ENCODE measurements at places on chromosomes 6 and 20. TPM values are rescaled to one million over a fixed set of nuclear protein-coding genes. Genes with fewer than 3 reads are reported as not detected.

- no peak for DNase-seq
Observed at GRCh38 chr6:167575158-167575696, 250.3 kb downstream of the TTLL2 start.

GRCh38 chr20:9566977-9567376 is 52.6 kb downstream of the LAMP5 start:
- DNase-seq = no peak

Gene PGBD1
- 2.9 TPM for polyA plus RNA-seq

DNA sequence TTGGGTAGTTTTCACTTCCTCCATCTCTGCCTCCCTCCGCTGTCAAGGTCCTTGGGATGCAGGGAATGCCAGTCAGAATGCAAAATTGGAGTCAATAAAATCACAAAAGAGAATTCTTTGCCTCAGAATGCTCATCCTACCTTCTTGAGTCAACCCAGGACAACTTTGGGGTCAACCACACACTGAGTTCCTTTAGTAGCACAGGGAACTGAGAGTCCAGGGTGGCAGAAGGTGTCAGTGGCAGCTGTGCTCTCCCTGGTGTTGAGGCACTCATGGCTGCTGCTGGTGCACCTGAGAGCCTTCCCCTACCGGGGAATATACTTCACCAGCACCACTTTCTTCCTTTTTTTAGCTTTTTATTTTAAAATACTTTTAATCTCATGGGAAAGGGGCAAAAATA is 829 bp upstream of the NOTCH4 start:
- no peak for DNase-seq

Measured in heart right ventricle (tissue), 16 donors.